Activated CD4-positive, alpha-beta T cell treated with anti-CD3 and anti-CD28 coated beads for 4 hours (primary cell): ENCODE measurements at places on chromosomes 7 and 10.

DNA sequence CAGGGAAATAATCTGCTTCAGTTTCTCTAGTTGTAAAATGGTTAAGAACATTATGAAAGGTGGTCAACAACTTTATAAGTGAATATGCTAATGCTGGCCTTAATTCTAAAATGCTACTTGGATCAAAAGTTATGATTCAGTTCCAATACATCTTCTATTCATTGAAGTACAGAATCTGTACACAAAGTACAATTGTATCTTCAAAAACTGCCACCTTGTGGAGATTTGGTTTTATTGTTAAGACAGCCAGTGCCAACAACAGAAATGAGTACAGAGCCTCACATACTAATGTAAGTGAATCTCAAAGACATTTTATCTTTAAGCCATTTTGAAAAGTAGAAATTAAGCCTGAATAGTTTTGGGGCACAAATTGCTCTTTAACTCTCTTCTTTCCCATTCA, 194.0 kb downstream of the CFTR start:
- no peak for DNase-seq

DNA sequence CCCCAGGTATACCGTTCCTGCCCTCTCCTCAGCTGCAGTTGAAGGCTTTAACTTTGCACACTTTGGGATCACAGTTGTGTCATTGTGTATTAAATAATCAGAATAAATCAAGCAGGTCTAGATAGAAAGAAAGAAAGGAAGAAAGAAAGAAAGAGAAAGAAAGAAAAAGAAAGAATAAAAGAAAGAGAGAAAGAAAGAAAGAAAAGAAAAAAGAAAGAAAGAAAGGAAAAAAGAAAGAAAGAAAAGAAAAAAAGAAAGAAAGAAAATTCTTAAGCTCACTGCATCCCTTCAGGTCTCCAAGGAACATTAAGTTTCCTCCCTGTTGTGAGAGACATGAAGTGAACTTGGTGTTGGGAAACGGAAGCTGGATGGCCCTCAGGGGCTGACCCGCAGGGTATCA, 17.2 kb upstream of the TRIM24 start:
- DNase-seq = no peak

GRCh38 chr10:132574783-132575319, 37.3 kb downstream of the INPP5A start:
- DNase-seq = no peak

GRCh38 chr7:142865766-142866165, 10.9 kb downstream of the EPHB6 start:
- DNase-seq = no peak

DNA sequence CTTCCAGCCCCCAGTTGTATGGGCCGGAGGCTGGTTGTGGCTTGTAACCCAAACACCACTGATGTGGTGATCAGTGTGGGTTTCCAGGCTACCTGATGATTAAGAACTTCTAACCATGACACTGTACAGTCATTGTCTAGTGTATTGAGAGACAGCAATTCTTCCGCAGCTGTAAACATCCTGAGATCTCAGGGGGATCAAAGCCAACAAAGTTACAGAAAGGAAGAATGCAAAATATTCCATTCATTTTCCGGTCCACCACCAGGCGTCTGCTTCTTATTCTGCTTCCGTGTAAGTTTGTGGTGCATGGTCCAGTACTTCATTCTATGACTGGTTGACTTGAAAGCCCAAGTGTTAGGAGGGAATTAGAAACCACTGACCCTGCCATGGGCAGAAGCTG, 10.3 kb upstream of the GLI3 start:
- DNase-seq = no peak

GRCh38 chr10:71076473-71077142, 135.8 kb upstream of the UNC5B start:
- DNase-seq = no peak

DNA sequence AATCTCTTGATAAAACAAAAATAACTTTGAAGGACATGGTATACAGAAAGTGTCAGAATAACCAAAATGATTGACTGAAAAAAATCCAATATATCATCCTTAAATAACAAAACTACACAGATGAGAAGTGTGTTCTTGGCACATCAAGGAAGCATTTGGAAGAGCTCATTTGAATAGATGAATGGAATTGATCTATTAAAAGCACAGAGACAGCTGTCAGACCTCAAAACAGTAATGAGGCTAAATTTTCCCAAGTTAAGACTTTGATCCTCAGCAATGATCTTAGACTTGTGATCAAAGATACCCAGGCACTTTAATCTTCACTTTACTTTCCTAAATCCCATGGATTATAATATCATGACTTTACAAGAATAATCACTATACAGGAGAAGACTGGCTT, 395.4 kb upstream of the NFE2L3 start:
- no peak for DNase-seq

GRCh38 chr10:129560361-129560760, 93.3 kb downstream of the MGMT start:
- no peak for DNase-seq
